ENCODE measurements at places on chromosomes 7 and 10.
A peak's percentile ranks its signal among the peaks of the same experiment; 100 is the strongest.

DNA sequence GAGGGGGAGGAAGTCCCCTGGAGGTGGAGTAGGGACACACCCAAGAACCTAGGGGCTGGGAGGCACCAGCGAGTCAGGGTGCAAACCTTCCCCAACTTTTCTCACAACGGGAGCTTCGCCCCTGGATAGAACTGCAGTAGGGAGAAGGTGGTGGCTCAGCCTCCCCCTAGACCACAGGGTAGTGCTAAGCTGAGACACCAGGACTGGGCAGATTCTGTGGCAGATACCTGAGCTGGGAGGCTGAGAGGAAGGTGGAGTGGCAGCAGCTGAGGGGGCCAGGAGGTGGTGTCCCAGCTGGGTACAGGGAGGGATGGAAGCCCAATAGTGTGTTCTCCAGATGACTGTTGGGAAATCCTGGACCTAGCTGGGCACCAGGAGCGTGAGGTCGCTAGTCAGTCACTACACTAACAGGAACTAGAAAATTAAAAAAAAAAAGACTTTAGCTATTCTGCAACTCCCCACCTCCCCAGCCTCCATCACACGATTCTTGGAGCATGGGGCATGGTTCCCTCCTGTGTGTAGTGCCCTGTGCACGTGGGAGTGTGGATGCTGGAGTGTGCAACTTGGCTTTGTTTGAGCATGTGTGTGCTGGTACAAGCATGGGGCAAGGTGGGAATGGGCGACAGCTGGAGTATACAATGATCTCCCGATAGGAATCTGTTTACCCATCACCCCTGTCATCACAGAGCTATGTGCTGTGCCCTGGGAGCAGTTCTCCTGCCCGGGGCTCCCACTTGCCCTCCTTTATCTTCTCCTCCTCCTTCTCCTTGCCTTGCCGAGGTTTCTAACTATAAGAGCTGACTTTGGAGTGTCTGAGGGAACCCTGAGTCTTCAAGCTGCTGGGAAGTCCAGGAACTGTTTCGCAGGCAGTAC, 8.8 kb upstream of the TRPV6 start:
- peak; percentile 28 for DNase-seq

- no peak for DNase-seq
These were observed 142.8 kb upstream of the SEMA3A start for GRCh38 chr7:84337429-84337828.

GRCh38 chr7:134905375-134905774, 80.9 kb upstream of the AGBL3 start:
- no peak for DNase-seq

DNA sequence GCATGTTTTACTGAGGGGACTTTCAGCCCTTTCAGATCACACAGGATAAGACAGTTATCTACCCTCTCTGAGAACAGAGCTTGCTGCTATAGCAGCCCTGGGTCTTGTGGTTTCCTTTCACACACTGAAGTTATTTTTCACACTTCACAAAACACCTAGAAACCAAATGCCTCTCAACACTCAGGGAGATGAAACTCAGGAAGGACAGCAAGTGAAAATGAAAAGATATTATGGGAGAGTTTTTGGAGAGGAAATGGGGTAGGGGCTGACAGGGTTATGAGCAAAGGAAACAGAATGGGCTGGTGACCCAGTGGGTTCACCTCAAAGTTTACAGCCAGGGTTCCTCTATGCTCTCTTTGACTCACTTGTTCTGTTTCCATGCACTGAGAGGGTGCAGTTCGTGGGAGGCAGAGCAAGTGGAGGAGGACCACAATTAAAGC, 17.0 kb upstream of the GIMAP2 start:
- no peak for DNase-seq

GRCh38 chr10:7857262-7857661, 39.0 kb downstream of the TAF3 start:
- no peak for DNase-seq

GRCh38 chr7:55957190-55957589, 5.5 kb downstream of the MRPS17 start:
- DNase-seq: no peak

All from ecto neural progenitor cell (in vitro differentiated cells).